ENCODE measurements at places on chromosomes 12 and 14.

GRCh38 chr12:52913431-52913821 lies 8.6 kb upstream of the KRT8 start:
- no peak for DNase-seq

DNA sequence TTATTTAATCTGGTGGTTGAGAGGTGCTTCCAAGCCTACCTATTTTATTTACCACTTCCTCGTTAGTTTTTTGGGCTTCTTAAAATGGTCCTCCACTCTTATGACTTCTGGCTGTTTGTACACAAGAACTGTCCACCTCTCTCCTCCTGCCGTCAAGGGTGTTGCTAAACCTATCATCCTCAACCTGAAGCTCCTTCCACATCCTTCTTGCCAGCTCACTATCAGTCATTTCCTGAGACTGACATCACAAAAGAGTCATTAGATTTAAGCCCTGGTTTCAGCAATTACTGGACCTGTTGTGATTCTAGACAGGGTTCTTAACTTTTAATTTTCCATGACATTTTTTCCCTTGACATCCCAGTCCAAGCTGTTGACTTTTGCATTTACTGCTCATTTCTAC lies 91.9 kb downstream of the BICD1 start:
- DNase-seq = no peak

GRCh38 chr12:57730336-57731067 lies 8.0 kb downstream of the AGAP2 start:
- DNase-seq = no peak

GRCh38 chr12:6376079-6376869 lies 911 bp upstream of the SCNN1A start:
- DNase-seq = peak; percentile 78

GRCh38 chr14:31405599-31406232 lies 14.6 kb downstream of the HEATR5A start:
- no peak for DNase-seq

DNA sequence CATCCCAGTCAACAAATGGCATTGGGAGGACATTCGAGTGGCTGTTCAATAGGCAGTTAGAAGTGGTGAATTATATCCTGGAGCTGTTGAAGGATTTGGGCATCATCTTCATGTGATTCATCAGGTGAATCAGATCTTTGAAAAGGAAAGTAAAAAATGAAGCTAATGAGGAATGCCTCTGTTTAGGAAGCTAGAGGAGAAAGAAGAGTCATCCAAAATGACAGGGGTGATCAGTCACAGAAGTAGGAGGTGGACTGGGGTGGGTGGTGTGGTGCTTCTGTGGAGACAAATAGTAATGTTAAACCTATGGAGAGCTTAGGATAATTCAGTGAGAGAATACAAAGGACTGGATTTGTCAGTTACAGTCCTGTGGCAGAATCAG lies 32.7 kb downstream of the DIP2B start:
- DNase-seq = peak; percentile 30

- no peak for DNase-seq
Observed at GRCh38 chr12:110943373-110943772, 23.0 kb upstream of the MYL2 start.

GRCh38 chr14:104405360-104406226 lies 174.0 kb upstream of the C14orf180 start:
- no peak for DNase-seq

DNA sequence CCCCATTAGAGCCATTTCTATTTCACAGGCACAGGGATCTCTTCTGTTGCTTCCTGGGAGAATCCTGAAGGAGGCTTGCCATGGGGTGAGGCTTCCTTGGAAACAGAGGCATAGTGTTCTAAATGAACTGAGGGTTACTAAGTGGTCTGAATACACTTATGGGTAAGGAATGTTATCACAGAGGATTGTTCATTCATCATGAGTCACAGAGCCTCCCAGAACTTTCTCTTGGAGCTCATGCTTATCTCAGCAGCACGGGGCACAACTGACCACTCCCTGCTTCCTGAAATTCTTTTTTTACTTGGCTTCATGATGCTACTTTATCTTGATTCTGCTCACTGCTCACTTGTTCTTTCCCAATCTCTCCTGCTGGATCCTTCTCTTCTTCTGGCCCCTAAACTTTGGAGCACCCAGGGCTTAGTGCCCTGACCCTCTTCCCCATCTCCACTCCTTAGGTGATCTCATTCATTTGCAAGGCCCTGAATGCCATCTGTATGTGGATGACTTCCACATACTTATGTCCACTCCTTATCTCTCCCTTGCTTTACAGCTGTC lies 57.9 kb downstream of the ANO6 start:
- peak; percentile 91 for DNase-seq

DNA sequence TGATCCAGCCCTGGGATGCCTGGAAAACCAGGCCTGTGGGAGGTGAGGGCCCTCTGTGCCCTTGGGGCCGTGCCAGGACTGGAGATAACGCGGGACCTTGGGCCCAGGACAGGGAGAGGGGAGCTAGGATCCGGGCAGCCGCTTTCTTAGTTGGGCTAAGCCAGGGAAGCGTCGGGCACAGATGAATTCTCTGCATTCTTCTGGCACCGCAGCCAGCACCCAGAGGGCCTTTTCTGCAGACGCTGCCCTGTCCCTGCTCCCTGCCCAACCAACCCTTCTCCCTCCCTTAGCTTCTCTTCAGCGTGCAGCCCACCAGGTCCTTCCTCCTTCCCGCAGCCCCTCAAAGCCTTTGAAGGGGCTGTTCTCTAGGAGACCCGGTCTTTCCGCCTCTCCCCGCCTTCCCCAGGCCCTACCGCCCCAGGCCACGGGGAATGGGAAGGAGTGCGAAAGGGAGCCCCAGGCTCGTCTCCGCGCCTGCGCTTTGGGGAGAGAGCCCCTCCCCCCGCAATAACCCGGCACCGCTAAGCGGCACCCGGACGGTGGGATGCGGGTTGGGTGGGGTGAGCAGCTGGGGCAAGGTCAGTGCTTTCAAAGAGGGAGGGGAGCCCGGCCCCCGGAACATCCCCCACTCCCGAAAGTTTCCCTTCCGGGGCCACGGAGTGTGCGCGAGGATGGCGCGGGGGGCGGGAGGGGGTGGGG lies 663 bp downstream of the NCKAP5L start:
- peak; percentile 54 for DNase-seq

- no peak for DNase-seq
Observed at GRCh38 chr14:65065719-65066118, 36.6 kb downstream of the MAX start.

All from A549 (cell line).